ENCODE measurements at places on chromosomes 4 and X.

DNA sequence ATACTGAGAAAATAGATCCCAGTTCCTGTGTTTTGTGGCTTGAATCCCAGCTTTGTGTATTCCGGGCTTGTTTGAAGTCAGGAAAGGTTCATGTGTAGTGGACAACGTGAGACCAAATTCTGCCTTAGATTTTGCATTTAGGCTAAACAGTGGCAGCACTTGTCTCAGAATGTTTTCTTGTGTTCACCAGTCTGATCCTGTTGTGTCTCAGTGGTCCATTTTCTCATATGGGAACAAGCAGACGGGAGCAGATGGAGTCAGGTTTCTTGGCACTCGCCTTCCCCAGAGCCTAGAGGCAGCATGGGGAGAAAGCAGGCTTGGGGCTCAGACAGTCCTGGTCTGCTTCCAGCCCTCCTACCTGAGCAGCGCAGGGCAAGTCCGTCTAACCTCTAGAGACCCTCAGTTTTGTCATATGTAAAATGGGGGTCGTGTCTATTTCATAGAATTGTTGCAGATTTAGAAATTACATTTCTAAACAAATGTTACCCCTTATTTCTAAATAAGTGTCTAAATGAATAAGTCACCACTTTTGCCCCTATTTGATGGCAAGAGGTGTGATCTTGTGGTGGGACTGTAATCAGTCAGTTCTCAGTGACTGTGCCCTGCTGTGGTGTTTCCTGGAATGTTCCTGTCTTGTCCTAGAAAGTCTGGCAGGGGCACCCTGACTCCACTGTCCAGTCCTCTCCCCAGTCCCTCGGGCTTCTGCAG is 28.3 kb upstream of the MSANTD1 start:
- DNase-seq, result no peak

DNA sequence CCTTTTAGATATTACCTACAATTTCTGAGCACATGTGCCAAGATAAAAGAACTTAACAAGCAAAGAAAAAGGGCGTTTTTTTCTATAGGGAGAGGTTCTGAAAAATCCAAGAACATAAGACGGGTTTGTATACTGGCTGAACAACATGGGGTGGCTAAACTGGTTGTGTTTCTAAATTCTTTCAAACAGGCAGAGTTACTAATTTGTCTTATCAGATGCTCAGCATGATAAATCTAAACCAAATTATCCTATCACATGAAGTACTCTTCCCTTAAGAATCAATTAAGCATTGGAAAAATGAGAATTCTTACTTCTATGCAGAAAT is 45.4 kb upstream of the PGM2 start:
- DNase-seq, result no peak

- no peak for DNase-seq
Observed at GRCh38 chr4:158964728-158965124, 138.2 kb upstream of the RAPGEF2 start.

DNA sequence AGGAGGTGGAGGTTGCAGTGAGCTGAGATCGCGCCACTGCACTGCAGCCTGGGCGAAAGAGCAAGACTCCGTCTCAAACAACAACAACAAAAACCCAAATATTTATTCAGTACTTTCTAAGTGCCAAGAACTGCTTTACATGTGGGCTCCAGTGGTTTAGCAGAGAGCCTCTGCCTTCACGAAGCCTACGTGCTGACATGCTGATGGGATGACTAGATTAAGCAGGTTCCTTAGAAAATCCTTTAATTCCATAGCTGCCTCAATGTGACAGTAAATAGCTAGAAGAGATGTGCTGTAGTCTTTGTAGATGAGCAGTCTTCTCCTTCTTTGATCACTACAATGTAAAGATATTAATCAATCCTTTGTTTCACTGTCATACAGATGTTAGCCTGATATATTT is 49.6 kb downstream of the TAPT1 start:
- DNase-seq, result no peak

DNA sequence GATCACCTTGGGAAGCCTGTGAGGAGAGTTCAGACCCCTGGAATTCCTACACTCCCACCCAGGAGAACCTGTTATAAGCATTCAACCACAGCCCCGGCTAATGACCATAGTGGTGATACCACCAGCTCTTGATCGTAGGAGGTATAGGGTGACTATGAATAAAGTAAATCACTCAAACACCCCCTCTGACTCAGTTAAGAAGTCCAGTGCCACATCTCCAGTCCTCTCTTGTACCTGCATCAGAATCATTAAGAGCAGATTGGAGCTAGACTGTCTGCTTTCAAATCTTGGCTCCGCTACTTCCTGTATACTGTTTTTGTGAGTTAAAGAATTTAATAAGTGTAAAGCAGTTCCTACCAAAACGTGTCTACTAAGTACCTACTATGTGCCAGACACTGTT is 565.1 kb upstream of the DIPK2B start:
- no peak for DNase-seq

- no peak for DNase-seq
Observed at GRCh38 chrX:101191217-101191750, 28.3 kb upstream of the DRP2 start.

GRCh38 chr4:118014831-118015230 is 19.5 kb upstream of the NDST3 start:
- no peak for DNase-seq

All from anterior cingulate cortex (tissue), 58 donors.